ENCODE measurements at places on chromosomes 2 and 18. TPM values are rescaled to one million over a fixed set of nuclear protein-coding genes. Genes with fewer than 3 reads are reported as not detected.

- DNase-seq = no peak
These were observed 1795.7 kb upstream of the PIK3C3 start for GRCh38 chr18:40159141-40160017.

DNA sequence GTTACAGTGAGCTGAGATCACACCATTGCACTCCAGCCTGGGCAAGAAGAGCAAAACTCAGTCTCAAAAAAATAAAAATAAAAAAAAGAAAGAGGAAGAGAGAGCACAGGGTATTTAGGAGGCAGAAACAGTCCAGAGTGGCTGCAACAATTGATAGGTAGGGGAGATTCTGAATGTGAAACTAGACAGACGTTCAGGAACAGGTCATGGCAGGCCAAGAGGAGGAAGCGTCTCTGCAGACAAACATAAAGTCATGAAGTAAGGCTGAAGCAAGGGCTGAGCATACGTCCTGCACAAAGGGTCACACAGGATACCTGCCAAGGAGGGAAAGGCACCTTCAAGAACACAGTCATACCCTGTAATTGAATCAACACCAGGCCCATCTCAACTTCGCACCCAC is 64.1 kb upstream of the ZNF532 start:
- no peak for DNase-seq

GRCh38 chr18:62264984-62265383 is 60.1 kb upstream of the TNFRSF11A start:
- DNase-seq = no peak

GRCh38 chr2:20021405-20022009 is 9.0 kb upstream of the MATN3 start:
- DNase-seq = no peak

- peak; percentile 47 for DNase-seq
These were observed 83.9 kb downstream of the WDSUB1 start for GRCh38 chr2:159202568-159203071.

DNA sequence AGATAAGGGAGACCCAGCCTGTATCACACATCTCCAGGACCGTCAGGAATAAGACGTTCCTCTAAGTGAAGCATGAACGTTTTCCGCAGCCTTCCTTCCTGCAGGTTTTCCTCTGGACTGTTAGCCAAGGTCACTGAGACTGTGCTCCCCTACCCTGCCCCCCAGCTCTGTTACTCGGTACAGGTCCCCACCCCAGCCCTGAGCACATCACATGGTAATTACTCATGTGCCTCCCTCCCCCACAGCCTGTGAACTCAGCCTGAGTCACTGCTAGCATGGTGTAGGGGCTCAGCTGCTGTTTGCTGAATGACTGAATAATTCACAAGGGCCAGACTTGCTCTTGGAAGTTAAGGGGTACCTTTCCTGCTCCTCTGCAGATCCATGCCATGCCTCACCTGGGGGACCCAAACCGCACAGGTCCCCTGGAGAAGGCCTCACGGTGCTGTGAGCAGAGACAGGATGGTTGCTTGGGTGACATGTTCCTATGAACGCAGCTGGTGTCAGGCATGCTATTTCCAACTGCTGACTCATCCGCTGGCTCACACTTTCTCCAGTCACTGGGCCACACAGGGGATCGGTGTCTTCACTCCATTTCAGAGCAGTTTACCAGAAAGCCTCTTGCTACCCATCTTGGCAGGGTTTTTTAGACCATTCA is 88.2 kb downstream of the PLB1 start:
- DNase-seq = peak; percentile 78

GRCh38 chr18:62846313-62846712 is 131.0 kb downstream of the PHLPP1 start:
- no peak for DNase-seq

GRHL1 gene
- total RNA-seq = 2.2 TPM

DES gene
- total RNA-seq = 3.8 TPM

GRCh38 chr2:216710551-216711301 is 15.4 kb upstream of the IGFBP5 start:
- no peak for DNase-seq

NTSR2 gene
- total RNA-seq = not detected

DNA sequence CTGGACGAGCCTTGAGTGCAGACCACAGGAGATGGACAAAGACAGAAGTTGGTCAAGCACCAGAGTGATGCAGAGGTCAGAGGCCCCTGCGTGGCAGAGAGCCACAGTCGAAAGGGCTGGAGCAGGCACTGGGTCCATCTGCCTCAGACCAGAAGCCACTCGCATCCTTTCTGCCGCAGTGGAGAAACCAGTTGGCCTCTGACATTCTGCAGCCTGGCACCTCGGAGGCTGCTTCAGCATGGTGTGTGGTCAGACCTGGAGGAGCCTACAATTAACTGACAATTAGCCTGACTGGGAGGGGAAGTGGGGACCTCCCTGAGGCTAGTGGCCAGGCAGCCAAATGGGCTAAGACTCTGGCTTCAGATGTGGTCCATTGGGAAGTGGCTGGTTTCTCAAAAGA is 111.1 kb downstream of the SGPP2 start:
- DNase-seq = no peak

GRCh38 chr2:134117676-134118075 is 136.2 kb upstream of the MGAT5 start:
- no peak for DNase-seq

ITGB6 gene
- not detected for total RNA-seq

RPRM gene
- total RNA-seq = 34.7 TPM

DNA sequence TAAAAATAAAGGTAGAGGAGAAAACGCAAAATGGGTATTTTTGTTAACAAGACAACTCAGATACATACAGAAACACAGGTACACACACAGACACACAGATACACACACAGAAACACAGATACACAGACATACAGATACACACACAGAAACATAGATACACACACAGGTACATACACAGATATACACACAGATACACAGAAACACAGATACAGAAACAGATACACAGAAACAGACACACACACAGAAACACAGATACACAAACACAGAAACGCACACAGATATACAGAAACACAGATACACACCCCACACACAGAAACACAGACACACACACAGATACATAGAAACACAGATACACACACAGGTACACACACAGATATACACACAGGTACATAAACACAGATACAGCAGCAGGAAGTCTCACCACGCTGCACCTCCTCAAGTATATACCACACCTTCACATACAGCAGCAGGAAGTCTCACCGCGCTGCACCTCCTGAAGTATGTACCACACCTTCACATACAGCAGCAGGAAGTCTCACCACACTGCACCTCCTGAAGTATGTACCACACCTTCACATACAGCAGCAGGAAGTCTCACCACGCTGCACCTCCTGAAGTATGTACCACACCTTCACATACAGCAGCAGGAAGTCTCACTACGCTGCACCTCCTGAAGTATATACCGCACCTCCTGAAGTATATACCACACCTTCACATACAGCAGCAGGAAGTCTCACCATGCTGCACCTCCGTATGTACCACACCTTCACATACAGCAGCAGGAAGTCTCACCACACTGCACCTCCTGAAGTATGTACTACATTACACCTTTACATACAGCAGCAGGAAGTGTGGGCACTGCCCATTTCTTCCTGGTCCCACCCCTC is 250.5 kb downstream of the HDAC4 start:
- peak; percentile 30 for DNase-seq

REG1B gene
- total RNA-seq = not detected

- no peak for DNase-seq
These were observed 88.3 kb downstream of the CAMKMT start for GRCh38 chr2:44450082-44450481.

- no peak for DNase-seq
These were observed 29.4 kb downstream of the SATB2 start for GRCh38 chr2:199428291-199428690.

DSG4 gene
- not detected for total RNA-seq

DNA sequence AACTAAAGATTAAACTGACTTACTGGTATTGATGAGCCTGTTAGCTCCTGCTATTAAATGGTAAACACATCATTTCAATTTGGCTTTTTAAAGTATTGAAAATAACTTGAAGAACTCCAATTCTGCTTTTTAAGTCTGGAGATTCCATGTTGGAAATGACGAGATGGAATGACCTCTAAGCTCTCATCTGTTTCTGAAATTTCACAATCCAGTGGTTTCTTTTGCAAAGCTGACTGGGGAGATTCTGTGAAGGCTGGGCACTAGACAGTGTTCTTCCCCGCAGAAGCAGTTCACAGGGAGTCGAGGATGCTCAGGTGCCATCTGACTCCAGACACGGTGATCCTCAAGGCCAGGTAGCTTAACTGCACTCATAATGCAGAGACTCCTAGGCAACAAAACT is 44.7 kb downstream of the DHRS9 start:
- no peak for DNase-seq

IL36RN gene
- total RNA-seq = not detected

EDAR gene
- not detected for total RNA-seq

POMC gene
- 12.4 TPM for total RNA-seq

DNA sequence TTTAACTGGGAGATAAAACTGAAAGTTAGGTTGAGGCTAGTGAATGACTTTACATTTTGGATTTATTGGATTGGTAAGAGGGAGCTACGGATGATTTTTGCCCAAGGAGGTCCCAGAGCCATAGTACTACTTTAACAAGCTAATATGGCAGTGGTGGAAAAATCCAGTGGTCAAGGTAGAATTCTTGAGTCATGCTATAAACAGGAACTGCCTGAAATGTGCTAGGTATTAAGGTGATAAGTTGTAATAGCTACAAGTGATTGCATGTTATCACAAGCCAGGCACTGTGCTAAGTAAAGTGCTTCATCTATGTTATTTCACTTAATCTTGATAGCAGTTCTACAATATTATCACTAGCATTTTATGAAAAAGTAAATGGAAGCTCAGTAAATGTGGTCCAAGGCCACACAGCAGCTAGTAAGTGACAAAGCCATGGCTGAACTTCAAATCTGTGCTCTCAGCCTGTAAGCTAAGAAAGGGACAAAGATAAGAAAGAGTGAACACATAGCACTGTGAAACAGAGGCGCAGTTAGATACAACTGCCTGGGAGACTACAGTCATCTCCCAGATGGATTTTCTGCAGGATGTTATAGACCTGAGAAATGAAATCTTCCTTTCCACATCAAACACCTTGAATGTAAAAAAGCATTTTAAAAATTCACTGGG is 469.6 kb downstream of the TGIF1 start:
- DNase-seq = no peak
